ENCODE measurements at places on chromosomes 11 and 22.

DNA sequence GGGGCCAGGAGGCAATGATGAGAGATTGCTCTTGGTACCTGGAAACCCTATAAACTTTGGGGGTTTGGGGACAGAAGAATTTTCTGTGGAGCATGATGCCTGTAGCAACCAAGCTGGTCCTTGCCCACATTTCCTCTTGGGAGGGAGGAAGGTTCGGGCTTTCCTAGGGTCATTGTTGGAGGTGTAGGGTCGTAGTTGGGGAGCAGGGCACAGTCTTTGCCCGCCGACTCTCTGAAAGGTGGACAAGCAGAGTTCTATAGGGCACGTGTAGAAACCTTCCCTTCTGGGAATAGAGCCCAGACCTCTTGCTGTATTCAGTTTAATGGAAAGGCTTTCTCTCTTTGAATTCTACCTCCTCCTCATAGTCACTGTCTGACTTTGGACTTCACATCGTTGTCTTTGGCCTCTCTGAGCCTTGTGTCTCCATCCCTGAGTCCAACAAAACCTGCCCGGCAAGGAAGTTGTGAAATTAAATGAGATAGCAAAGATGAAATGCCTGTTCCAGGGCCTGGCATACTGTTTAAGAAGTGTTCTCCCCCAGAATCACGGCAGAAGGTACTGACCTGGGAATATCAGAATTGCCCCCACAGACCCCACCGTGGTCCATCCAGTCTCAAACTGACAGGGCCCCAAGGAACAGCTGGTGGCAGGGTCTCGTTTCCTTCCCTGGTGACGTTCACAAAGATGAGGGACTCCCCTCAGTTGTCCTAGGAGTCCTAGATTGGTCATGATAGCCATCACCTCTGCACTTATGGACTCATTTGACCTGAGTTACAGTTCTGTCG is 1.6 kb downstream of the PRDM11 start:
- DNase-seq: no peak

- no peak for DNase-seq
Observed at GRCh38 chr11:8237453-8237852, 26.2 kb downstream of the LMO1 start.

GRCh38 chr11:118820412-118821357 is 29.7 kb upstream of the DDX6 start:
- DNase-seq: peak; percentile 3

DNA sequence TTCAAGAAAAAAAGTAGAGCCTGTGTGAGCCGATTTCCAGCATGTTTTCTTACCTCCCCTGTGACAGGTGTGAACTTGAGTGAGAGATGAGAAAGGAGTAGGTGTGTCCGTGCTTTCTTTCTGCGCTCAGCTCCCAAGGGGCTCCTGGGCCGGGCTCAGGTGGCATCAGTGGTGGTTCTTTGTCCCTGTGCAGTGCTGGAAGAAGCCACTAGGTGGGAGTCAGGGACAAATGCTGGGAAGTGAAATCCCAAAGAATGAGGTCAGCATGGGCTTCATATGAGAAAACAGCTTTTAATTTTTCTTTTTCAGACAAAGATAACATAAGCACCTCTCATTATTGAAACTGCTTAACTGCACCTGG is 57.8 kb downstream of the PPFIBP2 start:
- DNase-seq: peak; percentile 78

- peak; percentile 45 for DNase-seq
Observed at GRCh38 chr11:70104419-70104818, 26.3 kb downstream of the ANO1 start.

DNA sequence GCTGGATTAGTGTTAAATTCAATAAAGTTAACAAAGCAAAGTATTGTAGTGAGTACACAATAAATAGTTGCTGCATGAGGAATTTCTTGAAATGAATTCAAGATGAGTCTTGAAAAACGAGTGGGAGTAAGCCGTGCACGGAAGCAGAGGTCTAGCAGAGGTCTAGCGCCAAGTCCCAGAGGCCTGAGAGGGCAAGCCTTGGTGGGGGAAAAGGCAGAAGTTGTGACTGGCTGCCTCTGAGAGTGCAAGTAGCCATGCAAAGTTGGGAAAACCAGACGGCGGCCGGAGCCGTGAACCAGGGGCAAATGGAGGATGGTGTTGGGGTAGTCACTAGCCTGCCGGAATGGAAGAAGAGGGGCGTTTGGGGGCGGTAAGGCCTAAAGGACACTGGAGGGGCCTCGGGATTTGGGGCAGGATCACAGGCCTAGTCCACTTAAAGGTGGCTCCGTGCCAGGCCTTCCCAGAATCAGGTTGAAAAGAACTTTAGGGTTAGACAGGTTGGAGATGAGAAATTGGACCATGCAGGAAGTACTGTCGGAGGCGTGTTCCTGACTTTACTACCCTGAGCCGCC is 379 bp upstream of the SLC3A2 start:
- peak; percentile 36 for DNase-seq

DNA sequence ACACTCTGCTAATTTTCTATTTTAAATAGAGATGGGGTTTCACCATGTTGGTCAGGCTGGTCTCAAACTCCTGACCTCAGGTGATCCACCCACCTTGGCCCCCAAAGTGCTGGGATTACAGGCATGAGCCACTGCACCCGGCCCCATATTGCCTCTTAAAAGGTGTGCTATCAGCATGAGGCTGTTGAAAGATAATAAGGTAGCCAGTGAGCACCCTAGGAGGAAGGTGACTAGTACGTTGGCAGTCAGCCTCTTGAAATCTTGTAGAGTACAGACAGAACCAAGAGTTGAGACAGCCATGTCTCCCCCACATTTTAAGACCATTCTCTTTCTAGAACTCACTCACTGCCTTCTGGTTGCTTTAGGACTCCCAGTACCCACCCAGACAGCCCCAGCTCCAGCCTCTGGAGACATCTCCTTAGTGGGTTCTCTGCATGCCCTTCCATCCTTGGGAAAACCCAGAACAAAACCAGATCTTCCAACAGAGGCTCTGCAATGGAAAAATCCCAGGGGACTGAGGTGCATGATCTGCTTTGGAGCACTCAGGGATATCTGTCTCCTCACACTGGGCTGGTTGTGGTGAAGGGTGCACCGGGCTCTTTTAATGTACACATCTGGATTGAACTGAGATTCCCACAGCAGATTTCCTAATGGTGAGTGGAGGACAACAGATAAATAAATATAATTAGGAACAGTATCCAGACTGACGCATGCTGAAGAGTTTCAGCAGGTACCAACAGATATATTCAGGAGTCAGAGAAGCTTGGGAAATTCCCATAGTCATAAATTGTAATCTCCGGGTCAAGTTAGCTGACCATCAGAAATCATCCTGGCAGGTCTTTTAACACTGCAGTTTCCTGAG is 49.4 kb downstream of the LRRC74B start:
- no peak for DNase-seq

DNA sequence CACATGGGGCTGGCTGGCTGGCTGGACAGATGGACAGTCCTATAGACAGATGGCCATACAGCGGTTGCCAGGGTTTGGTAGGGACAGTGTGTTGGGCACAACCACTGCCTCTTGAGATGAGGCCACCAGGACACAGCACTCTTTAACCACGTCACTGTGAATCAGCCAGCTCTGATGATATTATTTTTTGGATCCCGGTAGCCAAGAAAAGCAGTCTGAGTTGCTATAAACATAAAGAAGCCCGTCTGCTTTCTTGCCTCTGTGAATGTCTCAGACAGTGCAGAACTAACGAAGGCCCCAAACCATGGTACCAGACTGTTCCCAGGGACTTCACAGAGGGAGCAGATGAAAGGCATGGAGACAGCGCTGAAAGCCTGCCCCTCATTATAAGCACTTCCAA is 115.9 kb upstream of the CSNK2A3 start:
- DNase-seq: no peak

DNA sequence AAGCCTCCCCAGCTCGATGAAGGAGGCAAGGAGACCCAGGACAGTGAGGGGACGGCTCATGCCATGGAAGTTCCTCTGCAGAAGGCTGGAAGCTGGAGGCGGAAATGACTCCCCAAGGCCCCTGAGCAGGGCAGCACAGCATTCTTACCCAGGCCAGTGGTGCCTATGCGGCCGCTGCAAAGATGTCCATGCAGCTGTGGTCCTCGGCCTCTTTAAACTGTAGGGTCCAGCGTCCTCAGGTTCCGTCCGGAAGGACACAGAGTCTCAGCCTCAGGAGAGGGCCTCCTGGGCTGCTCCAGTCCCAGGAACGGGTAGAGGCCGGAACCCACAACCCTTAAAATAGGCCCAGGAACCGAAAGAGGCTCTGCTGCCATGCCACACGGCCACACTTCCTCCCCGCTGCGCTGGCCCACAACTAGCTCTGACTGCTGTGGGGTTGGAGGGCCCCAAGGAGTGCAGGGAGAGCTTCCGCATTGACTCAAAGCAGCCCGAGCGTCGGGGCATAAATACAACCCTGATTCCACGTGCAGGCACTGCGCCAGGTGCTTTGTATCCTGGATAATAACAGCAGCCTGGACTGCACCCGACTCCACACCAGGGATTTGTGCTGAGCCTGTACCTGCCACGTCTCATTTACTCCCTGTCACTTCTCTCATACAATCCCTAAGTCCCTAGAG is 5.5 kb downstream of the KIAA0930 start:
- DNase-seq: no peak

DNA sequence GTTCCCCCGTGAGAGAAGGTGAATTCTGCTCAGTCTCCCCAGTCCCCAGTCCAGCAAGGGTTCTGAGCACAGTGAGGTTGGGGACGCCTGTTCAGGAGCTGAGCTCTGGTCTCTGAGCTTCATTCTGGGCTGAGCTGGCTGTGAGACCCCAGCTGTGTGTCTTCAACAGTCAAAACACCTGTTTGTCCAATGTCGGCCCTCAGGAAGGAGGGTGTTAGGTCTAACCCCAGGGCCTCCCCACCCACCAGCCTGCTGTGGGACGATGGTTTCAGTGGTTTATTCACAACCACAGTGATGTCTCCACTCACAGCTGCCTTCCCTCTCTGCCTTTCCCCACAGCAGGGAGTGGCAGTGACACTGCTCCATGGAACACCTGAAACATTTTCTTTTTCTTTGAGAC is 1282.9 kb downstream of the TBC1D22A start:
- no peak for DNase-seq

DNA sequence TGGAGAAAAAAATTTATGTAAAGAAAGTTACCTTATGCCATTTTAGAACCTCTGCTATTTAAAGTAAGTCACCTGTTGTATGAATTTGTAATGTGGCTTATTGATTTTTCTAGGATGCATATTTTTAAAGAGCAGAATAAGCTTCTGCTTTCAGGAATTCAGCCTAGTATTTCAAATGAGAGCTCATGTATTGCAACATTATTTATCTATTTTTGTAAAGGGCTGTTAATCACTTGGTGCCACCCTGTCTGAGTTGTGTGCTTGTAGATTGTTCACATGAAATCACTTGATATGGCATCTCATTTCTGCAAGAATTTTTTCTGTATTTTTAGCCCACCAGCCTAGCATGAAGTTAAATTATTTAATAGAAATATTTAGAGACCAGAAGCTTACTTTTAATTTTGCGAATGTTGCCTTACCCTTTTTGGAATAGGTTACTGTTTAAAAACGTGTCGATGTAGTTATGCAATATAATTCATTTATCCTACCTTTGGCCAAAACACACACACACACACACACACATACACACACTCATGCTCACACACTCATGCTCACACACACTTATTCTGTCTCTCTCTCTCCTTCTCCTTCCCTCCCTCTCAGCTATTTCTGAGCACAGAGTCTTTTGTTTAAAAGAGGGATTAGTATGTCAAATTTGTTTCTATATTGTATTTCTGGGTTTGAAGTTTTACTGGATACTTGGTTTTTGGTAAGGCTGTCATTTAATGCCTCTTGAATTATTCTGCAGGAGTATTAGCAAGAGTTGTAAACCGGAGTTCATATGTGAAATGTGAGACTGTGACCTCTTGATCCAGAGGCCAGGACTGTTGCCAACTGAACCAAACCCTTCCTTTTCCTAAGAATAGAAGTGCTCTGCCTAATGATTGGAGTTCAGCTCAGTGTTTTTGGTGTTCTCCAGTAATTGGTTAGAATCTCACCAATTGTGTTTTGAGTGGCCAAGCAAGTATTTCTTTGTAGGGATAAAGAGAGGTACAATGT is 34.4 kb downstream of the YAP1 start:
- DNase-seq: peak; percentile 22

GRCh38 chr11:72069200-72069599 is 11.1 kb downstream of the NUMA1 start:
- DNase-seq: no peak

- no peak for DNase-seq
Observed at GRCh38 chr22:43308060-43308830, 34.9 kb downstream of the SCUBE1 start.

GRCh38 chr11:10751581-10751940 is 515 bp downstream of the CTR9 start:
- DNase-seq: no peak

DNA sequence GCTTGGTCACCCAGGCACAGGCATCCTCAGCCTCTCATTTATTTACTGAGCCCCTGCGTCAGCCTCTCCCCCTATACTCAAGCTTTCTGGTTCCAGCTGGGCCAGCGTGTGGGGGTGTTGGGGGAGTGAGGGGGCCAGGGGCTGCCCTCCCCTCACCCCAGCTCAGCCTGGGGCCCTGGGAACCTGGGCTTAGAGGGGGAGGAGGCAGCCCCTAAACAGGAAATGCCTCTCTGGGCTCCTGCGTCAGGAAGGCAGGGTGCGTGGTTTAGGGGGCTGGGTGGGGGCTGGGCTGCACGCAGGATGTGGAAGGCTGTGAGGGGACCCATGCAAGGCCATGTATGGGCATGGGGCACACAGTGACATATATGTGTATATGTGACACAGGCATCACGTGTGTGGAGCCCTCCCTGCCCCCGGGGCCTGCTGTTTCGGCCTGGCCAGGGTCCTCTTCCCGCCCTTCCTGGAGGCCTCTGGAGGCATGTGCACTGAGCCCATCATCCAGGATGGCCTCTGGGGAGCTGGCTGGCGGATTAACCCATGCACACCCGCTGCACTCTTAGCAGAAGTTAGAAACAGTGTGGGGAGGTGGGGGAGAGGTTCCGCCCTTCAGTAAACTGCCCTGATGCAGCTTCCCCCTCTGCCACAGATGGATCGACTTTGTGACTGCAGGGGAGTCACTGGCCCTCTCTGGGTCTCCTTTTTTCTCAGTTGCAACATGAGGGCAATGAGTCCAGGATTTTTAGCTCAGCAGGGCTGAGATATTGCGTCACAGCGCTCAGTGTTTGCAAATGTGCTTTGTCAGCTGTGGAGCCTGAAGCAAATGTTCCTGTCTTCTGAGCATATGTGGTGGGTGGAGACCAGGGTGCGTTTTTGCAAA is 1.1 kb upstream of the CD248 start:
- DNase-seq: peak; percentile 37

DNA sequence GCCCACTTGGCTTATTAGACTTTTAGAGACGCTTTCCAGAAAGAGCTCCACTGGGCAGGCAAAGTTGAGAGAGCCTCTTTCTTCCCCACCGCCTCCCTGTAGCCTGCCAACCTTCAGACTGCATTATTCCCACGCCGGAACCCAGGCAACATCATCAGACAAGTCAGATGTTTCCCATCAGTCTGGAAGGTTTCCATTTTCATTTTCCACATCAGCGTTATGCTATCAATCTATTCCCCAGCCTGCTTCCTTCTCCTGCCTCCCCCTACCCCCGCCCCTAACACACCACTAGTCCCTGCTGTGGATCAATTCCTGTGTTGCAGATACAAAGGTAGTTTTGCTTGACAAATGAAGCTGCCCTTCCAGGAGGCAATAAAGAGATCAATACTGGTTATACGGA is 184.8 kb downstream of the DSCAML1 start:
- DNase-seq: no peak

Data from nephron progenitor cell (in vitro differentiated cells).